ENCODE measurements at places on chromosomes 13 and 19. TPM values are rescaled to one million over a fixed set of nuclear protein-coding genes. Genes with fewer than 3 reads are reported as not detected.

DNA sequence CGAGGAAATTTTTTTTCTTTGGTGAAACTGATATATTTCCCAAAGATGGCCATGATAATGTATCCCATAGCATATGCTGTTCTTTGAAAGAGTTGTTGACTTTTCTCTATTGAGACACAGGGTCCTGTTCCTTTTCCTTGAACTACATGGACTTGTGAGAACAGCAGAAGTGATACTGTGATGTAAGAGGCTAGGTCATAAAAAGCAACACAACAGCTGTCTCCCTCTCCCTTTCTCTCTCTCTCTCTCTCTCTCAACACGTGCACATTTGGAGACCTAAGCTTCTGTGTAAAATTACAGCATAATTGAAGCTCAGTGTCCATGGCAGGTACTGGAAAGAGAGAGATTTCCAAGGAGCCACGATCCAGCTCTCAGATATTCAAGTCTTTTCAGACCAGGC, 1712.4 kb downstream of the EFNB2 start:
- H3K27ac ChIP-seq = no peak overlapping the region
- no peak overlapping the region for H3K4me3 ChIP-seq
- no peaks in the 10 kb centered on the region for H3K36me3 ChIP-seq
- H3K4me1 ChIP-seq = no peaks in the 10 kb centered on the region
- H3K27me3 ChIP-seq = no peaks in the 10 kb centered on the region

DNA sequence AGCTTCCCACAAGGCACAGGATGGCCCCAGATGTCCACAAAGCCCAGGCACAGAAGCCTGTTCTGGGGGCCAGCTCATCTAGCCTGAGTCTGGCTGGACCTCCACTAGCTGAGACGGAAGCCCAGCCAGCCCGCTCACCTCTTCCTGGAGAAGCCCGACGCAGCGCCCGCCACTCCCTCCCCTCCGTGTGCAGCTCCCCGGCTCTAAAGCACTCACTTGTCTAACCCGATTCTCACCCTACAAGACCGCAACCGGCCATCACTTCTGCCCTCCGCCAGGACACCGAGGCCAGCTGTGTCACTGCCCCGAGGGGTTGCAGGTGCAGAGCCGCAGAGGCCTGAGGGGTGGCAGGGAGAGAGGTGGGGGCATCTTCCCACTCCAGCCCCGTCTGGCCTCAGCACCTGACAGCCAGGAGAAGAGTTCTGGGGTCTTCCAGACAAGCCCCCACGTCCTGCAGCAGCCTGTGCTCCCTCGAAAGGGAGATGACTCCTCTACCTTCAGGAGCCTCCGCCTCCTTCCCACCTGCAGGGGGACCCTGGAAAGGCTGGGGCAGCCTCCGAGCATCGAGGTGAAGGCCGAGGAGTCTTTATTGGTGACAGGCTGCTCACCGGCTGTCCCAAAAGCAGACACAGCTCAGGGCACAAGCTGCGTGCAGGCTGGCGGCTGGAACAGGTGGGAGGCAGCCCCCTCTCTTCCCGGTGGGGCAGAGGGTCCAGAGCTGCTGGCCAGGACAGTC, 5.9 kb upstream of the DIRAS1 start:
- H3K4me1 ChIP-seq = no peaks in the 10 kb centered on the region
- H3K4me3 ChIP-seq = no peak overlapping the region
- peaks cover 3% of the 10 kb centered on the region for H3K27me3 ChIP-seq
- H3K27ac ChIP-seq = no peak overlapping the region

DNA sequence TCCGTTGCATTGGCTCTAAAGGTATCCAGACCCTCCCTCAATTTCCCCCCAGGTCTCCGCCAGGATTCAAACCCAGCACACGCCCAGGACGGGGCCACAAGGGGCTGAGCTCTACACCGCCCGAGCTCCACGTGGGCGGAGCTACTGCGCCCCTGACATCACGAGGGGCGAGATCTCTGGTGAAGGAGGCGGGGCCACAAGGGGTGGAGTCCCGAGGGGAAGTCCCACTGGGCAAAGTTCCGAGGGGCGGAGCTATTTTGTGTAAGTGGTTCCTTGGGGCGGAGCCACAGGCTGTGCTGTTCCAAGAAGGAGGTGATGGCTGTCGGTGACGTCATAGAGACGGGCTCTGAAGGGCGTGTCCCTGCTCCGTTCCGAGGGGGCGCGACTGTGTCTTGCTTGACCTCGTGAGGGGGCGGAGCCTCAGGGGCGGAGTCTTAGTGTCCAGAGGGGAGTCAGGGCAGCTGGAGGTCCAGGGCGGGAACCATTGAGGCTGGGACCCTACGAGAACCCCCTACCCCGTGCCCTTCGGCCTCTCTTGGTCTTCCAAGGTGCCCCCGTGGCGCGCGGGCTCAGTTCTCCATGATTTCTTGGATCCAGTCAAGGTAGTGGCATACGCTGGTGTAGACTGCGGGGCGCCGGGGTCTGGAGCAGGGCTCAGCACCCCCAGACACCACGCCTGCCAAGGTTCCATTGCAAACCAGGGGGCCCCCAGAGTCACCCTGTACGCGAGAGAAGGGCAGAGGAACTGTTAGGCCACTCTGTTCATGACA, 1.3 kb upstream of the KLK8 start:
- peak overlapping the region; percentile 52 for H3K4me3 ChIP-seq
- H3K4me1 ChIP-seq = peaks cover 3% of the 10 kb centered on the region
- peak overlapping the region; percentile 71 for H3K27ac ChIP-seq
- no peaks in the 10 kb centered on the region for H3K36me3 ChIP-seq
- peak; percentile 92 for DNase-seq
- peaks cover 12% of the 10 kb centered on the region for H3K27me3 ChIP-seq

GRCh38 chr13:26653310-26653709, 95.8 kb downstream of the WASF3 start:
- DNase-seq = no peak
- no peak overlapping the region for H3K4me3 ChIP-seq
- no peaks in the 10 kb centered on the region for H3K36me3 ChIP-seq
- no peaks in the 10 kb centered on the region for H3K27me3 ChIP-seq
- H3K27ac ChIP-seq = no peak overlapping the region

Gene TEX101
- total RNA-seq = not detected

Gene C3
- 856 TPM for total RNA-seq

DNA sequence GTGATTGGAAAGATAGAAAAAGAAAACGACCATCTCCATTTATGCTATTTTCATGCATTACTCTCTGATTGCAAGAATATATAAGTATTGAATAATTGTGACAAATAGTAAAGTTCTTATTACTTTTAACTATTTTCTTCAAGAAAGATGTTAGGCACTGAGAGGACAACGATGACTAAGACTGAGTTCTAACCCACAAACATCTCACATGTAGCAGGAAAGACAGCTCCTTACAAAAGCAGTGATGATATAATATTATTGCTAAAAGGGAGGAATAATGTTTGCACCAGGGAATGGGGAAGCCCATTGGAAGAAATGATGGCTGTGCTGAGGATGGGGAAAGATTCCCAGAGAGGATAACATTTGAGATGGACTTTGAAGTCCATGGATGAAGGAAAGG, 22.6 kb downstream of the RXFP2 start:
- no peaks in the 10 kb centered on the region for H3K36me3 ChIP-seq
- H3K4me3 ChIP-seq = no peak overlapping the region
- DNase-seq = no peak

Gene ZNF17
- 10.5 TPM for total RNA-seq

GRCh38 chr13:25652764-25653163, 281.0 kb downstream of the ATP8A2 start:
- no peaks in the 10 kb centered on the region for H3K27me3 ChIP-seq
- no peak overlapping the region for H3K4me3 ChIP-seq
- no peak for DNase-seq
- H3K4me1 ChIP-seq = no peaks in the 10 kb centered on the region

DNA sequence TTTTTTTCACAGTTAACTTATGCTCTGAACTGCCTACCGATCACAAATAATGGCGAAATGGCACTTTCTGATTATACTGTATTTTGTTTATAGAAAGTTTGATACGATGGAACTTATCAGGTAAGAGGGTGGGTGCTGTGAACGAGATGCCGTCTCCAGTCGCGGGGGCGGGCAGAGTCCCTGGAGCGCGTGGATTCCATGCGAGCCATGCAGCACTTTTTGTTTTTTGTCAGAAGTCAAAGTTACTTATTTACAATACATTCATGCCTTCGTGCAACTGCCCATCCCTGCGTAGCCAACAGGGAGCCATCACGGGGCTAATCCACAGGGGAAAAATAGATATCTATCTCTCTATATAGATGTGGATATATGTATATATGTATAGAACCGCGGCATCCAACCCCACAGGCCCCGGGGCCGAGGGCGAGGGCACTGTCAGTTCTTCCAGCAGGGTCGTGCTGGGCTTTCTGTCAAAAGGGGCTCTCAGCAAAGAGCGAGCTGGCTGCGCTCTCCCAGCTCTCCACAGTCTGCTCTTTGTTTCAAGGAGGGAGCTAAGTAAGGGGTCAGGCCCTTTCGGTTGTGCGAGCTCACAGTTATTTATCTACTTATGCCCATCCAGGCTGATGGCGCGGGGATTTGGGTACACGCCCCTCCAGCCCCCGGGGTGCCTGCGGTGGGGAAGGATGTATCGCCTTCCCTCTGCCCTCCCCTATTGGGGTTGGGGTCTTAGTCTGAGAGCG, 3.4 kb downstream of the SLITRK1 start:
- peaks cover 50% of the 10 kb centered on the region for H3K27me3 ChIP-seq
- H3K4me1 ChIP-seq = no peaks in the 10 kb centered on the region
- no peaks in the 10 kb centered on the region for H3K36me3 ChIP-seq
- peak overlapping the region; percentile 53 for H3K4me3 ChIP-seq

DNA sequence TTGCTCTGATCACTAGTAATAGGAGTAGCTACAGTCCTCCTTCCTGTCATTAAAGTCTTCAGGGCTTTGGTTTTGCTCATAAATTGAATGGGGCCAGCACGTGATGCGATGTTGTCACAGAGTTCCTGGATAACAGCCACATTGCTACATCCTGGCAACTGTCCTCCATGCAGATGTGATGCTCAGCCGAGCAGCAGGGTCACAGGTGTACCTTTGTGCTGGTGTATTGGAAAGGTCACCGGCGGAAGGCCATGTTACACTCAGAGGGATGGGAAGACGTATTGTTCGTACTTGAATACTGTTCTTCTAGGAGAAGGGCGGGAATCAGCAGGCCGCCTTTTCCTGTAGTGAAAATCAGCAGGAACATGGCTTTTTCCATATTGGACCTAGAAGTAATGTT, 713.8 kb upstream of the GPC6 start:
- DNase-seq = no peak
- no peak overlapping the region for H3K27ac ChIP-seq
- H3K4me1 ChIP-seq = no peaks in the 10 kb centered on the region
- H3K27me3 ChIP-seq = no peaks in the 10 kb centered on the region
- no peaks in the 10 kb centered on the region for H3K36me3 ChIP-seq
- H3K4me3 ChIP-seq = no peak overlapping the region

- no peak overlapping the region for H3K27ac ChIP-seq
- H3K4me1 ChIP-seq = no peaks in the 10 kb centered on the region
- H3K4me3 ChIP-seq = no peak overlapping the region
Observed at GRCh38 chr19:6047741-6048251, 62.5 kb downstream of the RFX2 start.

DNA sequence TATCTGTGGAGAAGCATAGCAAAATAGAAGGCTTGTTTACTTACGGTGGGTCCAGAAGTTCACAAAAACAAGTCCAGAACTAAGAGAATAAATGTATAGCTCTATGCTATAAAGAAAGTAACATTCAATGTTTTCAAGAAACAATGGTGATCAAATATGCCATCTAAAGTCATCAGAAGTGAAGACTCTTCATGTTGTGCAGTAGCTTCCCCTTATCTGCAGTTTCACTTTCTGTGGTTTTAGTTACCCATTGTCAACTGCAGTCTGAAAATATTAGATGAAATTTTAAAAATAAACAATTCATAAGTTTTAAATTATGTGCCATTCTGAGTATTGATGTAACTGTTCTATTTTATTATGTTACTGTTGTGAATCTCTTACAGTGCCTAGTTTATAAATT, 72.5 kb downstream of the EDNRB start:
- H3K27me3 ChIP-seq = no peaks in the 10 kb centered on the region
- DNase-seq = no peak
- no peaks in the 10 kb centered on the region for H3K36me3 ChIP-seq

Gene ZNF468
- 22.6 TPM for total RNA-seq

Gene CPB2
- not detected for total RNA-seq

Gene SWSAP1
- total RNA-seq = 2.6 TPM

Data from breast epithelium (tissue), 4 donors.